Fibroblast of skin of left quadriceps (primary cell): ENCODE measurements at places on chromosomes 4 and X.
A peak's percentile ranks its signal among the peaks of the same experiment; 100 is the strongest.

DNA sequence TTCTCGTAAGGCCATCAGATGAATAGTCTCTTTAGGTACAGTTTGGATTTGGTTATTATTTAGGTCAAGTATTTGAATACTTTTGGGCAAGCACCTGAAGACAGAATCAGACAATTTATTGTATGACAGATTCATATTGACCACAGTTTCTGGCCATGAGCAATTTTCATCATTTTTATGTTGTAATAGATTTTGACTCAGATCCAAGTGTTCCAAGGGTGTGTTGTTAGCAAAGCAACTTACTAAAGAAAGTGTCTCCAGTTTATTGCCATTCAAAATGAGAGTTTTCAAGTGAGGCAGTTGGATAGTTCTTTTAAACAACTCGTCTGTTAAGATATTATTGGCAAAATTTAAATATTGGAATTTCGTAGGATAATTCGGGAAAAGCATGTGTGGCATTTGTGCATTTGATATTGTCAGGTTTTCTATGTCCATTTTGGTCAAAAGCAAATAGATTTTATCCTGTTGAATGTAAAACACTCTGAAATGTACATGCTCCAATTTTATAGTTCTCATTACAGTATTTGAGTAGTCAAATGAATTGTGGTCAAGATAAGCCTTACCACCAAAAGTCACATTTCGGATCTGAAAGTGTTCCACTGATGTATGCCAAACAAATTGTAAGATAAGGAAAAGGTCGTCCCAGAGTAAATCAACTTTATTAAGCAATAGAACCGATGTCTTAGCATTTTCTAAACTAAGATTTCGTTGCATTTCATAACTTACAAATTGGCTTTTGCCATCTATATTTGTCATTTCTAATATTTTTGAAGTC lies 8.4 kb downstream of the TLR10 start:
- no peak for DNase-seq

DNA sequence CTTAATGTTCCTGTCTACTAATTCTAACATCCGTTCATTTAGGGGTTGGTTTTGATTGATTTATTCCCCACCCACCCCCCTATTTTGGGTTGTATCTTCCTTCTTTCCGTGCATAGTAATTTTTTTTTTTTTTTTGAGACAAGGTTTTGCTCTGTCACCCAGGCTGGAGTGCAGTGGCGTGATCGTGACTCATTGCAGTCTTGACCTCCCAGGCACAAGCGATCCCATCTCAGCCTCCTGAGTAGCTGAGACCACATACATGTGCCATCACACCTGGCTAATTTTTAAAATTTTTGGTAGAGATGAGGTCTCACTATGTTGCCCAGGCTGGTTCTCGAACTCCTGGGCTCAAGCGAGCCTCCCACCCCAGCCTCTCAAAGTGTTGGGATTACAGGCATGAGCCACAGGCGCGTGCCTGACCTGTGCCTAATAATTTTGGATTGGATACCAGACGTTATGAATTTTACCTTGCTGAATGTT lies 79.9 kb downstream of the ZFX start:
- no peak for DNase-seq

GRCh38 chr4:108119199-108119800 lies 49.4 kb downstream of the LEF1 start:
- no peak for DNase-seq

GRCh38 chr4:185109736-185110135 lies 33.3 kb upstream of the SLC25A4 start:
- DNase-seq = no peak

DNA sequence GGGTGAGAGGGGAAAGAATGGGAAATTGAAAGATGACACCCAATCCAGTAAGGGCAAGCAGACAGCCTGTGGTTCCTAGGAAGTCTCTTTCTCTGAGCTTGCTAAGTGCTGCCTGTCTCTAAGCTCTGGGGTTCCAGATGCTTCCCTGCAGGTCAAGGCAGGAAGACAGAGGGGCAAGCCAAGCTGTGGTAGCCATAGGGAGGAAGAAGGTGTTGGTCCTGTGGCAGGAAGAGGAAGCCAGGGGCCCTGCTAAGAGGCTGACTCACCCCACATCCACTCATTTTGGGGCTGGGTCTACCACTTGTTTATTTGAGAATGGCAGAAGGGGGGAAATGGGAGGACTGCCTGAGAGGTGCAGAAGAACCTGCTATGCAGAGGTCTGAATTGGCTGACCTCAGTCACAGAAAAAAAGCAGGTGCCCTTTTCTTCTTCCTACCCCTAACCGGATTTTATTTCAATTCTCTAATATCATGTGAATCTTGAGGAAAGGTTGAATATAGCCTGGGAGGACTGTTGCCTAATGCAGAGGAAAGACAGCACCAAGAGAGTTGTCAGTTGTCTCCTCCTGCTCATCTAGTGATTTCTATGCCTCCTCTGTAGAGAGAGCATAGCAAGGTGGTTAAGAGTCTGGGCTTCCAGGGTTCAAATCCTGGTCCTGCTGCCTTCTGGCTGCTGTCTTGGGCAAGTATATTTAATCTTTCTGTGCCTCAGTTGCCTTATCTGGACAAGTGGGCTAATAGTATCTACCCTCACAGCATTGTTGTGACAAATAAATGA lies 27.4 kb downstream of the HOPX start:
- no peak for DNase-seq

GRCh38 chr4:155005395-155006090 lies 202.9 kb upstream of the NPY2R start:
- DNase-seq = no peak

- peak; percentile 4 for DNase-seq
Measured at GRCh38 chr4:112550728-112551127, 34.7 kb upstream of the NEUROG2 start.
